ENCODE measurements at places on chromosomes 7 and 10.

- DNase-seq, result no peak
These were observed 19.4 kb upstream of the NRP1 start for GRCh38 chr10:33353853-33354252.

DNA sequence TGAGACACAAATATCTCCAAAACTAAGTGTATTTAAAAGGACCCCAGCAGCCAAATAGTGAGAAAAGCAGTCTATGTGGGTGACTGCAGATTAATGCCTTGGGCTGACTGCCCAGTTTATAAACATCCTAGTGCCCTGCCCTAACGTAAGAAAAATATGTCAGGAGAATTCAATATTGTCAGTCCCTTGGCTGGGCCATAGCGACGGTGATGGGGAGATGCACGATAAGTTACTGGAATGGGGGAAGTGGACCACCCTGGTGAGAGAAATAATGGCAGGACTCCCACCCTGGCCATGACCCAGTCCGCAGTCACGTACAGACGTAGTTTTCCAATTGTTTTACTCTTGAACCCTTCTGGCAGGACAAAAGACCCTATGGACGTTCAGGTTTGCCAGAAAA lies 48.0 kb downstream of the JCAD start:
- no peak for DNase-seq

- no peak for DNase-seq
These were observed 760.0 kb downstream of the PHTF2 start for GRCh38 chr7:78558566-78558965.

- no peak for DNase-seq
These were observed 16.0 kb downstream of the SSMEM1 start for GRCh38 chr7:130223646-130224045.

DNA sequence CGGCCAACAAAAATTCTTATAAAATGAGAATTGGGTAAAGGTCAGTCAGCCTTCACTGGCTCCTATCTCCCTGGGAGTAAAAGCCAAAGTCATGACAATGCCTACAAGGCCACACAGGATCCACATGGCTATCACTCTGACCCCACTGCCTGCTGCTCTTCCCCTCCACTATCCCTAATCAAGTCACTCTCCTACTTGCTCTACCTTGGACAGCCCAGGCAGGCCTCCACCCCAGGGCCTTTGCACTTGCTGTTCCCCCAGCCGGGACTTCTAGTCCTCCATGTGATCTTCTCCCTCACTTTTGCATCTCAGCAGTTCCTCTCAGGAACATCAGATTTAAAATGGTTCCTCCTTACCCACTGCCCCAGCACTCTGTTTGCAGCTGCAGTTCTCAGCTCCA lies 50.6 kb downstream of the PRR15 start:
- DNase-seq, result no peak

DNA sequence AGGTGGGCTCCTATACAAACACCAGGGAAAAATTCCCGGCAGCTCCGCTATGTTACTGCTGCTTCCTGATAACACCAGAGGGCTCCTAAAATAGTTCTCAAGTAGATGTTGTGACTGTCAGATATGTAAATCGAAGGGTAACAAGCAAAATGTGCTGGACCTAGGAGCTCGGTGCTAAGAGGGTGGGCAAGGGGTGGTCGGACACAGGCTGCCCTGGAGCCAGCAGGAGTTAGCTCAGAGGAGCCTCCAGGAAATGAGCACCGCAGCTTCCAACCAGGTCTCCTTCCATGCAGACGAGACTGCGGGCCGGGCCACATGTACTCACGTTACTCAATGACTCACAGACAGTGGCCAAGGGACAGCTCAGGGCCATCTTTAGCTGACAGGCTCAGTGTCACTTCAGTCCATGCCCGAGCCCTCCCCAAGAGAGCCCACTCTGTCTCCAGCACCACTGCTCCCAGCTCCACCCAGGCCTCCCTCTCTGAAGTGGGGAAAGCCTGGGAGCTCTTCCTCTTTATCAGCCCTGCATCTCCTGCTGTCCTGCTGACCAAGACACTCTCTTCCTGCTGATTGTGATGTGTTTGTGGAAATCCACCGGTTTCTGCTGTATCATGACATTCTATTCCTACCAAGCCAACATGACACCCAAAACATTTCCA lies 37.2 kb upstream of the TMEM273 start:
- no peak for DNase-seq
